ENCODE measurements at places on chromosomes 3 and 15. TPM values are rescaled to one million over a fixed set of nuclear protein-coding genes. Genes with fewer than 3 reads are reported as not detected.

GRCh38 chr3:130702985-130703384, 43.6 kb downstream of the PIK3R4 start:
- DNase-seq: no peak

The CCDC54 gene
- total RNA-seq: not detected

DNA sequence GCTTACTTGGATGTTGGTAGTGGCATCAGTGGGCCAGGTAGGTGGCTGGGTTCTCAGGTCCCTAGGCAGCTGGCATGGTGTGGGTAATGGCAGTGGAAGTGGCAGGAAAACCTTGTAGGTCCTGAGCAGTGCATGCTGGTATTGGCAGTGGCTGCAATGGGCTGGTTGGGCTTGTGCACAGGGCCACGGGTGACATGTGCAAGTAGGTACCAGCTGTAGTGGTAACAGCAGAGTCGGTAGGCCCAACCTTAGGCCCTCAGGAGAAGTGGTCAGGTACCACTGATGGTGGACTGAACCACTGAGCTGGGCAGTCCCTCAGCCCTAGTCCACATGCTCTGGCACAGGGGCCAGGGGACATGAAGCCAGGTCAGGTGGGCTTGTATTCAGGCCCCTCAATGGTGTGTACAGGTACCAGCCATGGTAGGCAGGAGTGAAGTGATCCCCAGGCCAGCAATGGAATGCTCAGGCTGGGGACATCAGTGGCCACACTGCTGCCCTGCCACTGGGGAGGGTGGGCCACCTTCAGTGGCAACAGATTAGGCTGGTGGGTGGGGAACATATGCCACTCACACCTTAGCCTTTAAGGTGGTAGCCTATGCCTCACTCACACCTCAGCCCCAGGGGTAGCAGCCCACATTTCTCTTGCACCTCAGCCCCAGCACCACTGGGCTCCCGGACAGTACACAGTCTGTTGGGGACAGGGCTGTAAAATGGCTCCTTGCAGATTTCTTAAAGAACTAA, 118.1 kb downstream of the LRRK1 start:
- no peak for DNase-seq

DNA sequence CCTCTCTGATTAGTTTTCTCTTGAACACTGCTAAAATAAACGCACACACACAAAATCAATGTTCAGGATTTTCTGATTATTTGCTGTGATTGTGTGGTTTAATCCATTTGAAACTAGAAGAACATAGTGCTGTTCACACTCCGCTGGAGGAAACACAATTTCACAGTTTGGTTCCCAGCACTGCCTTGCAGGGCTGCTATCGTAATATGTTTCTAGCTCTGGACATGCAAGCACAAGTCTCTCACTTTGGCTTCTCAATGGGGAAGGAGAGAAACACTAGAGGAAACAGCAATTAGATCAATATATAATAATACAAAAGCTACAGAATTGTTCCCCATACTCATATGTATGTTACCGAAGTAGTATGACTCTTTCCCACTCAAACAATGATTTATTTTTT, 299.5 kb downstream of the NSUN3 start:
- DNase-seq: no peak
